Lower leg skin (tissue), 4 donors: ENCODE measurements at places on chromosomes 16 and 17.

GRCh38 chr16:67149276-67150046 is 1.3 kb downstream of the B3GNT9 start:
- DNase-seq = peak; percentile 86

- no peak for DNase-seq
Observed at GRCh38 chr16:47925811-47926460, 229.9 kb downstream of the ABCC12 start.

DNA sequence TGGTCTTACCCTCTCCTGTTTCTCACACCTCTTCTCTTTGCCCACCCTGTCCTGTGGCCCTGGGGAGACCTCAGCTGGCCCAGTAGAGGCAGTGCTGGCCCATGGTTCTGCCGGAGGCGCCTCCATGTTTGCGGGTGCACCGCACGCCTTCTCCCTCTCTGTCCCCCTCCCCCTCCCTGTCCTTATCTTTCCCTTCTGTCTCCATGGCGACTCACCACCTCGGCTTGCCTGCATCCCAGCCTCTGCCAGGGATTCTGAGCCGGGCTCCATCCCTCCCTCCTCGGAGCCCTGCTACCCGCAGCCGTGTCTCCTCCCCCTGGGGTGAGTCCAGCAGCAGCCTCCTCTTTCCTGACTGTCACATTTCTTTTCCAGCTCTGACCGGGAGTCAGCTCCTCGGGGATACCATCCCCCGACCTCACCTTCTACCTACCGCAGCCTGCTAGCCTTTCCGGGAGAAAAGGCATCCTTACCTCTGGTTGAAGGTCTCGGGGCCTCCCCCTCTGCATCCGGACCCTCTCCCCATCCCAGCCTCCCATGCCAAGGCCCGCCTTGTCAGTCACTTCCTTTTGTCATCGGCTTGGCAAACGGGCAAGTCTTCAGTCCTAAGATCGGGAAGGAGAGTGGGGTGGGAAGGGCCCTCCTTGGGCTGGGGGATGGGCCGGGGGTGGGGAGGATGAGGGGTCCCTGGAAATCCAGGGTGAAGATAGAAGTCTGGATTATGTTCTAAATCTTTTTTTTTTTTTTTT is at the start of gene RNF112:
Gene RNF112 (plus strand): TSS at position 358 of the 746 bp plus-strand sequence. CDS start 177 bp downstream, at position 535.
- peak; percentile 85 for DNase-seq

DNA sequence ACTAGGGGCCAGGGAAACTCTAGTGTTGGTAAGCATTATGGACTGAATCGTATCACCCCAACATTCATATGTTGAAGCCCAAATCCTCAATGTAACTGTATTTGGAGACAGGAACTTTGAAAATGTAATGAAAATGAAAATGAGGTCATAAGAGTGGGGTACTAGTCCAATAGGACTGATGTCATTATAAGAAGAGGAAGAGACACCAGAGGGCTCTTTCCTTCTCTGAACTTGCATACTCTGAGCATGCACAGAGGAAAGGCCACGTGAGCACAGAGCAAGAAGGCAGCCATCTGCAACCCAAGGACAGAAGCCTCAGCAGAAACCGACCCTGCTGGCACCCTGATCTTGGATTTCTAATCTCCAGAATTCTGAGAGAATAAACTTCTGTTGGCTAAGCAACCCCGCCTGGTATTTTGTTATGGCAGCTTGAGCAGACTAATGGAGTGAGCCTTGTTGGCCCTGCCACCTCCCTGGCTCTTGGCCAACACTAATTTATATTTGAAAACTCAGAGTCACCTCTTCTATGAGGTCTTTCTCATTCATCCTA is 273.4 kb downstream of the NTN1 start:
- DNase-seq = no peak

GRCh38 chr16:85724936-85725335 is 26.0 kb downstream of the C16orf74 start:
- no peak for DNase-seq

GRCh38 chr17:33363475-33363874 is 70.4 kb upstream of the ASIC2 start:
- DNase-seq = no peak

DNA sequence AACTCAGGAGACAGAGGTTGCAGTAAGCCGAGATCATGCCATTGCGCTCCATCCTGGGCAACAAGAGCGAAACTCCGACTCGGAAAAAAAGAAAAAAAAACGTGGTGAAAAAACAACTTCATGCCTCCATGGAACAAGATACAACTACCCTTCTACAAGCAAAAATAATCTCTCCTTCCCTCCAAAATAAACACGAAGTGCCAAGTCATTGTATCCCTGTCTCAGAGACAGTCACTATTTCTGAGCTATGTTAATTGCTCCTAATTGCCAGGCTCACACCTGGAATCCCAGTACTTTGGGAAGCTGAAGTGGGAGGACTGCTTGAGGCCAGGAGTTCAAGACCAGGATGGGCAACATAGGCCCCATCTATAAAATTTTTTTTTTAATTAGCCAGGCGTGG is 19.0 kb upstream of the SLC16A5 start:
- no peak for DNase-seq

DNA sequence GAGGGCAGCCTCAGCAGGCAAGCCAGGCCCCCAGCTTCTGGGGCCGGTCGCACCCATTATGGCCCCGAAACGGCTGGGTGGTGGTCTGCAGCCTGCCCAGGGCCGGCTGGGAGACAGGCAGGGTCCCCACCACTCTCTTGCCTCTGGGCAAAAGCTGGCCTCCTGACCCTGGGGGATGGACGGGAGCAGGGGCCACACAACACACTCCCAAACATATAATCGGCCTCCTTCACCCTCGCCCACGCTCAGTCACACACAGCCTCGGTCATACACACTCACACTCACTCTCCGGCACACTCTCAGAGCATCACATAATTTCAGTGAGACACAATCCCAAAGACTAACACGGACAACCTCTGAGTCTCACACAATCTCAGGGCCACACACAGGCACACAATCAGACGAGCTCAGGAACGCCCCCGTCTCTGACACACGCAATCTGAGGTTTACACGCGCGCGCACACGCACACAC is 589 bp downstream of the PEMT start:
- no peak for DNase-seq

GRCh38 chr17:66543526-66543925 is 241.1 kb downstream of the PRKCA start:
- DNase-seq = no peak

- no peak for DNase-seq
Observed at GRCh38 chr16:72744076-72744793, 303.7 kb downstream of the ZFHX3 start.

GRCh38 chr16:51470492-51470891 is 319.4 kb upstream of the SALL1 start:
- DNase-seq = no peak

- DNase-seq = no peak
Observed at GRCh38 chr17:67353929-67354574, 12.3 kb downstream of the PSMD12 start.

DNA sequence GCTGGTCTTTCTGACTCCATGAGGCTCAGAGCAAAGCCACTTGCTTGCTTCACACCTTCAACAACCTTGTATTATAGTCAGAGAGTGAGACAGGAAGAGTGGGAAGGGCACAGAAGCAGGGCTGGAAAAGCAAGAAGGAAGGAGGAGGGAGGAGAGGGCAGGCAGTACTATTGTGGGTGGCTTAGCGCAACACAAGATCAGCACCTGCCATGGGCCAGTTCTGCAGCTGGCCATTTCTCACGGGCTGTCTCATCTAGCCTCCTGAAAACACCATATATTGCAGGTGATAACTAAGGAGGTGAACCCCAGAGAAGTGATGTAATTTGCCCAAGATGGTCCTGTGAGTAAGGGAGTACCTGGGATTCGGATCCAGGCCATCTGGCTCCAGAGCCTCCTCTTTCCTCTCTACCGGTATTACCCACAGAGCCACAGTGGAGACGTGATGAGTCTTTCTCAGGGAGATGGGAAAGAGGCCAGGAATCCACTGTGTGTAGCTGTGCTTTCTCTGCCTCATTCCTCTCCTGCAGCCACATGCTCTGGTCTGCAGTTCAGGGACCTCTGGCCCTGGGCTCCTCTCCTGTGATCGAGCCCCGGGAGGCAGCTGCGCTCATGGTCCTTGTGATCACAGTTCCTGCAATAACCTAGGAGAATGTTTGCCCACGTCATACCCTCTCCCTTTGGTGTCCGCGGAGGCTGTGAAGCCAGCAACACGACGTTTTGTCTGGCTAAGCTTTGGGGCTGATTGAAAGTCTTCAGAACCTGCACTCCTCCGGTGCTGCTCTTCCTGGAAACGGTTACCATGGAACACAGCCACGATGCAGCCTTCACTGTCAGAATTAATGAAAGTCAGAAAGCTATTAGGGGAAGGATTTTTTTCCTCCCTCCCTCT is 178.1 kb upstream of the CCL2 start:
- no peak for DNase-seq

DNA sequence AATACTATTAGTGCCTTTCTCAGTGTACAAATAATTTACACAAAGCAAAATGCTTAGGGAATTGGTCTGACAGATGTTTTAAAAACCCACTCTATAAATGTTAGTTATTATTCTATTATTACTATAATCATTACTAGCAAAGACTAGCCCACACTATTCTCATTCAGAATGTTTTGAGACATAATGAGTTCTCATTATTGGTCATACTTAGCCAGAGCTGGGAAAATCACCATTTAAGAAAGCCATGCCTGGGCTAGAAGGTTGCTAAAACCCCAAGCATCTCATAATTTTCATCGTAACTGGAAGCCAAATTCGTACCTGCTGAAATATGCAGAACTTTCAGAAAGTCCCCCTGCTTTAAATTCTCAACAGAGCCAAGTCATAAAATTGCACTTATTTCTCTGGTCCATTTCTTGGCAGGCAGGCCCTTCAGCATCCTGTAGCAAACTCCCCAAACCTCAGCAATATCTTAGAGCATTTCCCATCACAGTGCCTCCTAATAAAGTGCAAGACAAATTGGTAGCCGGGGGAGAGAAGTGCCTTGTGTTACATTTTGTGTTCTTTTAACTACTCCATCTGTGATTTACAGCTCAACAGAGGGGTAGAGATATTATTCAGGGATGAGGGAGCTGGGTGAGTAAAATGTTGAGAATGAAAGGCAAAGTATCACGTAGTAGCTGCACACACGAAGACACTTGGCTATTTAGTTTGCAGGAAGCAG is 79.8 kb upstream of the ADAMTS18 start:
- no peak for DNase-seq

DNA sequence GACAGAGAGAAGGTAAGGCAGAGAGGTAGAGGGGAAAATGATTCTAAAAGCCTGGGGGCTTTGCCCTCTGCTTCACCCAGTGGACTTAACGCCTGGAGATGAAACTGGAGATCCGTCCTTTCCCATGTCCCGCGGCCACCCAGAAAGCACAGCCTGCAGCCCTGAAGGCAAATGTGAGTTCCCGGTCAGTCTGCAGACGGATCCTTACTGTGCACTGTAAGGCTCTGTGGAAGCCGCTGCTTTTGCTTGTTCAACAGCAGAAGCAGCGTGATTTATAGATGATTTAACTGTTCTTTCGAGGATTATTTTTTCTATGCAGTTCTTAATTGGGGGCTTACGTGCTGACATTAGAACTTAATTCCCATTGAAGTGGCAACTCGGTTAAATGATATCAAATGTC is 290.4 kb downstream of the FOXL1 start:
- no peak for DNase-seq

- no peak for DNase-seq
Observed at GRCh38 chr17:63395075-63395805, 50.9 kb downstream of the CYB561 start.

DNA sequence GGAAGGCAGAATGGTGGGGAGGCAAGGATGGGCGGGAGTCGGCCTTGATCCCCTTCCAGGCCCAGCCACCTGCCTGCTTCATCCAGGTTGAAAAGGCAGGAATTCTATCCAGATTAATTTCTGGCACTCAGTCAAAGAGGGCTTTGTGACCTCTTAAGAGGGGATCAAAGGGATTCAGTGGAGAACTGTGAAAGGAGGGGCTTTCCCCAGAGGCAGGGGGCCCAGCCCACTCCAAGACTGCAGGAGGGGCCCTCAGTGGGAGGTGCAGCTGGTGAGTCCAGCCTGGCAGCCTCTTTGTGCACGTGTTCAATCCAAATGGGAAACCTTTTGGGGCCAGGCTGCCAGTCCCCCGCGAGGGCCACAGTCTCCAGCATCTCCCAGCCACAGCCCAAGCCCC is 148.5 kb upstream of the PLCG2 start:
- no peak for DNase-seq

- peak; percentile 90 for DNase-seq
Observed at GRCh38 chr17:56913353-56913866, 439 bp downstream of the TRIM25 start.

DNA sequence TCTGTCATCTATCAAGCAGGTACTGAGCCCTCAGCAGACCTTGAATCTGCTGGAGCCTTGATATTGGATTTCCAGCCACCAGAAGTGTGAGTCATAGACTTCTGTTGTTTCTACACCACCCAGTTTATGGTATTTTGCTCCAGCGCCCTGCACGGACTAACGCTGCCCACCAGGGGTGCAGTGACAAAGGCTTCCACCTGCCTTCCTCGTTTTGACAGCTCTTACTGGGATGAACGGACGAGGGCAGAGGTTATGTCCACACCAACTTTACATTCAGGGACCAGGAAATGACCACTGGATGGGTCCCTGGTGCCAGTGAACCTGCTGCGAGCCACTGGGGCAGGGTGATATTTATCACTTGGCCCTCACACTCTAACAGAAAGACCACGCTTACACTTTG is 66.6 kb upstream of the CBX4 start:
- DNase-seq = no peak

- no peak for DNase-seq
Observed at GRCh38 chr17:75535119-75535537, 9.6 kb downstream of the LLGL2 start.

DNA sequence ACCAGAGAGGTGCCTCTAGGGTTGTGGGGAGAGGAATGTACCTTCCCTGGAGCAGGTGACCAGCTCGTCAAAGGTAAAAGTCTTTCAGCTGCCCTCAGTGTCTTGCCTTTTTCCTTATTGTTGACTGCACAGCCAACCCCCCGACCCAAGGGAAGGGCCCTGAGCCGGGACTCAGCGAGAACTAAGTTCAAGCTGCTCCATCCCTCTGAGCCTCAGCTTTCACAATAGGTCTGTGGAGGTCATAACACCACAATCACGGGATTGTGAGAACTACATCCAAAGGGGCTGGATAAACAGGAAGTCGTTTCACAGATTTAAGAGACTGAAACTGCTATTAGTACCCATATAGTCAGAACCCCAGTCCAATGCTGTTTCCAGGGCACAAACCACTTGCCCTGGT is 2.6 kb upstream of the KRT36 start:
- DNase-seq = no peak

DNA sequence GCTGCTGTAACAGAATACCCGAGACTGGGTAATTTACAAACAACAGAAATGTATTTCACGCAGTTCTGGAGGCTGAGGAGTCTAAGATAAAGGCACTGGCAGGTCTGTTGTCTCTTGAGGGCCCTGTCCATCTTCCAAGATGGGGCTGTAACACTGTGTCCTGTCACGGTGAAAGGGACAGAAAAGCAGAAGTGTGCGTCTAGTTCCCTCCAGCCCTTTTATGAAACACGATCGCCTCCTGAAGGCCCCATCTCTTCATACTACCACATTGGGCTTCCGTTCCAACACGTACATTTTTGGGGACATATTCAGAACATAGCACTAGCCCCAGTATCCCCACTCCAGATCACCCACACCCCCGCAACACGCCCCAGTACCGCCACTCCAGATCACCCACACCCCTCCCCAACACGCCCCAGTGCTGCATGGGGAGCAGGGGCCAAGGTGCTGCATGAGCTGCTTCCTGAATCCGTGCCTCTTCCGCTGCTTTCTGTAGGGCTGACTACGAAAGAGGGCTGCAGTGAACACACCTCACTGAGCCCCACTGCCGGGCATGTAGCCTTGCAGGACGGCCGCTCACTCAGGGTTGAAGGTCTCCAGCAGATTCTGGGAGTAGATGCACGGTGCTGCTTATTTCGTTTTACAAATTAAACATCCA is 91.9 kb downstream of the RPTOR start:
- DNase-seq = no peak

GRCh38 chr17:22202702-22203101 is 510.4 kb downstream of the KCNJ18 start:
- DNase-seq = peak; percentile 73
